KBM-7 (cell line): ENCODE measurements at places on chromosomes 3 and 15.
A peak's percentile ranks its signal among the peaks of the same experiment; 100 is the strongest.

- peak; percentile 44 for DNase-seq
These were observed 37.5 kb downstream of the CD86 start for GRCh38 chr3:122092460-122093165.

- no peak for DNase-seq
These were observed 645 bp upstream of the SLITRK3 start for GRCh38 chr3:165196577-165197480.

- no peak for DNase-seq
These were observed 13.2 kb downstream of the NR1I2 start for GRCh38 chr3:119794971-119795612.

DNA sequence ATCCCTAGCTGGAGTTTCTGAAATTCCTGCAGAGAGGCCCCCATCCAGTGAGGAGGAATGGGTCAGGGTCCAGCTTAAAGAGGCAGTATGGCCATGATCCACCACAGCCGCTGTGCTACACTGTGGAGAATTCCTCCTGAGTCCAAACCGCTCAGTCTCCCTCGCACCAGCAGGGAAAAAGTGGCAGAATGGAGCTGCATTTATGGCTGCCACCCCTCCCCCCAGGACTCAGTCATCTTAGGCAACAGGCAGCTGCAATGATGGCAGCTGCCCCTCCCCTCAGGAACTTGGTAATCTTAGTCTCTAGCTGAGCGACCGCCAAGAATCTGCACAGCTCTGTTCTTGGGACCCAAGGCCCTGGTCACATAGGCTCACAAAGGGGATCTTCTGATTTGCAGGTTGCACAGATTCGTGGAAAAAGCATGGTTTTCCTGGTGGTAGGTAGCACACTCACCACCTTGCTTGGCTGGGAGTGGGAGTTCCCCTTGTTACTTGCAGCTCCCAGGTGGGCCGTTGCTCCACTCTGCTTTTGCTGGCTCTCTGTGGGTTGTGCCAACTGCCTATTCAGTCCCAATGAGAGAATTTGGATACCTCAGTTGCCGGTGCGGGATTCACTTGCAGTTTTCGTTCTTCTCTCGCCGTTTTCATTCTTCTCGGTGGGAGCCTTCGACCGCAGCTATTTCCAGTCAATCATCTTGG is 204.1 kb downstream of the STXBP5L start:
- DNase-seq, result no peak

DNA sequence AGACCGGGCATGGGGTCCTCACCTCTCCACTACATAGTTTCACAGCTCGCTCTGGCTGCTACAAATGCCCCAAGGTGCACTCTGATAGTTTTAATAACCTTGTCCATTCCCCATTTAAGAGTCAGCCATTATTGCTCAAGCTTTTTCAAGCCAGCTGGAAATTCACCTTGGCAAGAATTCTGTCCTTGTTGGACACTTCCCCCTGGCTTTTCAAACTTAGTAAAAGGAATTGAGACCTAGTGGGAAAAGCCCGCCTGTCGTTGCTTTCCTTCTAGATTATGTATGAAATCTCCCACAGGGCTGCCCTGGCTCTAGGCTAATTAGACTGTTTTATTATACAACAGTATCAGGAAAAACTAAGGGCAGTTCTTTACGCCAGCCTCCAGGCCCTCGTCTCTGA is 293.7 kb upstream of the GADL1 start:
- no peak for DNase-seq

- no peak for DNase-seq
These were observed 1.8 kb downstream of the MOBP start for GRCh38 chr3:39469258-39469657.

DNA sequence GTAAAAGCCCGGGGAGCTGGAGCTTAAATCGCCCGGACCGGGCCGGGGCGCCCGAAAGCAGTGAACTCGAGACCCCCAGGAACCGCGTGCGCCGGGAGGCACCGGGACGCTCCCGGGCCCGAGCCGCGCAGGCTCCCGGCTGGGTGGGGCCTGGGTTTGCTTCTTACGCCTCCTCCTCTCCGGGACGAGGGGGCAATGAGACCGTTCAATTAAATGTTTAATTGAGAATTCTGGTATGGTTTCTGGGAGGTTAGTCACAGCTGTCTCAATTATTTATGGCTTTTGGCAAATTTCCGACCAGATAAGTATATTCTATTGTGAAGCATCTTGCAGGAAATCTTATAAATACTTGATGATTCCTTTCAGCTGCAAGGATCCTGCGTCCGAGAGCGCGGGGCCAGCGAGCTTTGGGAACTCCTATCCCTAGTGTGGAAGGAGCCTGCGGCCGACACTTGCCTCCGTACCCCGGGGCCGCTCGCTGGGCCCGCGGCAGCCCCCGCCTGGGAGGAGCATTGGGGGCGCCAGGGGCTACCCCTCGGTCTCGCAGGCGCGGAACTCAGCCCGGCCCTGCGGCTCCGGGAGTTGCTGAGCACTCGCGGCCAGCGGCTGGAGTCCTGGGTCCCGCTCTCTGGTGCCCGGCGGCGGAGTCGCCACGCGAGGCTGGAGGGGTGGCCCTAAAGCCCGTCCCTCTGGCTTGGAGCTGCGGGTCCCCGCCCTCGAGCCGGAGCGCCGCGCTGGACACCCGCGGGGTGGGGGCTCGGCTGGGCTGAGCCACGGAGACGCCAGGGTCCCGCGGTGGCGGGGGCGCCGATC is 10.3 kb downstream of the ISL2 start:
- no peak for DNase-seq

DNA sequence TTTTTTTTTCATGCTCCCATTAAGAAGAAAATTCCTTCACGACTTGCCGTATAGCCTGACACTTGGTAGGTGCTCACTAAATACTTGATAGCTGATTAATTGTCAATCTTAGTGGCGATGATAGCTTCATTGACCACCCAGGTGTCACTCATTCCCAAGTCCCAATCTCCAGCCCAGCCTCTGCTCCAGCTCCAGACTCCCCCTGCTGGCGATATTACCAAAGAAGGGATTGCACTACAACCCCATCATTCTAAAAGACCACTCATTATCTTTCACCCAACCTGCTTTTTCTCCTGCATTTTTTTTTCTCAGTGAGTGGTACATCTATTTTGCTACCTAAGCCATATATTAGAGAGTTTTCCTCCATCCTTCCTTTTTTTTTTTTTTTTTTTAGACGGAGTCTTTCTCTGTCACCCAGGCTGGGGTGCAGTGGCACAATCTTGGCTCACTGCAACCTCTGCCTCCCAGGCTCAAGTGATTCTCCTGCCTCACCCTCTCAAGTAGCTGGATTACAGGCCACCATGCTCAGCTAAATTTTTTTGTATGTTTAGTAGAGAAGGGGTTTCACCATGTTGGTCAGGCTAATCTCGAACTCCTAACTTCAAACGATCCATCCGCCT is 19.5 kb upstream of the COMMD2 start:
- peak; percentile 61 for DNase-seq
